Forelimb muscle (tissue), 1 donor: ENCODE measurements at places on chromosomes 12 and 14. TPM values are rescaled to one million over a fixed set of nuclear protein-coding genes. Genes with fewer than 3 reads are reported as not detected.

- DNase-seq: no peak
Measured at GRCh38 chr14:49447540-49448107, 138.6 kb downstream of the RPS29 start.

Gene VRTN
- 0.05 TPM for polyA plus RNA-seq

- DNase-seq: no peak
Measured at GRCh38 chr14:95483309-95484165, 32.9 kb downstream of the SYNE3 start.

Gene HIGD1C
- 0.48 TPM for polyA plus RNA-seq

Gene TSPAN31
- 40.9 TPM for polyA plus RNA-seq

GRCh38 chr12:22008196-22008595, 37.8 kb upstream of the CMAS start:
- DNase-seq: no peak

Gene SH2B3
- polyA plus RNA-seq: 12.9 TPM
